Naive thymus-derived CD8-positive, alpha-beta T cell (primary cell): ENCODE measurements at places on chromosomes 12 and 14.

- H3K27me3 ChIP-seq, result no peaks in the 10 kb centered on the region
- peak overlapping the region; percentile 39 for H3K27ac ChIP-seq
- H3K36me3 ChIP-seq, result no peaks in the 10 kb centered on the region
- H3K4me3 ChIP-seq, result no peak overlapping the region
- no peak for DNase-seq
Observed at GRCh38 chr12:54421175-54421878, 2.3 kb upstream of the ITGA5 start.

GRCh38 chr14:91264151-91265150, 19.9 kb upstream of the GPR68 start:
- H3K4me3 ChIP-seq, result peak overlapping the region; percentile 40
- no peak for DNase-seq
- no peaks in the 10 kb centered on the region for H3K27me3 ChIP-seq
- peak overlapping the region; percentile 75 for H3K27ac ChIP-seq
- H3K36me3 ChIP-seq, result no peaks in the 10 kb centered on the region
- H3K4me1 ChIP-seq, result peaks cover 47% of the 10 kb centered on the region

- no peak for DNase-seq
- H3K27ac ChIP-seq, result no peak overlapping the region
- no peaks in the 10 kb centered on the region for H3K36me3 ChIP-seq
- H3K4me1 ChIP-seq, result peaks cover 30% of the 10 kb centered on the region
- no peak overlapping the region for H3K4me3 ChIP-seq
Observed at GRCh38 chr12:124852329-124852831, 11.3 kb downstream of the SCARB1 start.

DNA sequence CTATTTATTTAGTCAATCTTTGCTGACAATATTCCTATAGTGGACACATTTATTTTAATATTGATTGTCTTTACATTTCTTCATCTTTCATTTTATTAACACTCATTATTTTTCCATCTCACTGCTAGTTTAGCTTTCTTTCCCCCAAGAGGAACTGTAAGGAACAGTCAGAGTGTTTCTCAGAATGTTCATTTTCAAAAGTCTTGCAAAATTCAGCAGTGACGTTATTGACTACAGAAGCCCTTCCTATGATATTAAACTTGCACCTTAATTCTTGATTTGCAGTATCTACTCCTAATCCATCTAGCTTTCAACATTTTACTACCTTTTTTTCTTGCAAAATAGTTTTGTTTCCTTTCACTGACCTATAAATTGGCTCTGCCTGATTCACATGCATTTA, 13.0 kb downstream of the CLEC2B start:
- no peaks in the 10 kb centered on the region for H3K27me3 ChIP-seq
- no peak overlapping the region for H3K4me3 ChIP-seq
- DNase-seq, result no peak
- no peak overlapping the region for H3K27ac ChIP-seq
- H3K36me3 ChIP-seq, result peaks cover 84% of the 10 kb centered on the region
- peaks cover 62% of the 10 kb centered on the region for H3K4me1 ChIP-seq

GRCh38 chr14:91332171-91332985, 85.2 kb downstream of the CCDC88C start:
- no peaks in the 10 kb centered on the region for H3K27me3 ChIP-seq
- peak overlapping the region; percentile 10 for H3K4me3 ChIP-seq
- DNase-seq, result no peak
- H3K27ac ChIP-seq, result peak overlapping the region; percentile 96
- H3K36me3 ChIP-seq, result no peaks in the 10 kb centered on the region
- H3K4me1 ChIP-seq, result peaks cover 61% of the 10 kb centered on the region
